ENCODE measurements at places on chromosomes 12 and 14.
A peak's percentile ranks its signal among the peaks of the same experiment; 100 is the strongest.

DNA sequence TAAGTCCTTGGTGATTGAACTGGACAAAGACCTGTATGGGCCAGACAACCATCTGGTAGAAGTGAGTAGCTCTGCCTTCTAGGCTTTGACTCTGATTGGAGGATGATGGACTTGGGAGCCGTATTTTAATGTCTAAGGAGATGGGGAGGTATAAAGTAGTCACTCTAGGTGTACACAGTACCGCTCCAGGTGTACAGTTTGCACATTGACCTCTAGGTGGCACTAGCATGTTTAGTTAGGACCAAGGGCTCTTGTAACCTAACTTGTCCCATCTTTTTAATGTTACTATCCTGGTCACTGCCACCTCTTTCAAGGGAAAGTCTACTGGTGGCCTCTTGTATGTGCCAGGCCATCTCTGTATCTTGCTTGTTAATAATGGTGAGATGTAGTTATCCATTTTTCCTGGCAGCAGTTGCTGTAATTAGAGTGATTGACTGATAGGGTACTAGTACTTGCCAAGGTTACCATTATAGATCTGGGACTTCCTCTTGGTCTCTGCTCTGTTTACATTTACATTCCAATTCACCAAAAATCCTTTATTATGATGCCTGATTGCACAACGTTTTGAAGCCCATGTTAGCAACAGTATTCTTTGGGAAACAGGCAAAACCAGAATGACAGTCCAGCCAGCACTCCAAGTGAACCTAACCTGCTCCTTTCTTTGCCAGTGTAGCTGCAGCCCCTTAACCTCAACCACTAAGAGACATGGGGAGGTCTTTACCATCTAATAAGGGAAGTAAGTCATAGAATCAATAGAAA is 3.6 kb downstream of the SMARCD1 start:
- no peak for DNase-seq

- DNase-seq: no peak
Measured at GRCh38 chr12:58881816-58882215, 38.5 kb downstream of the LRIG3 start.

DNA sequence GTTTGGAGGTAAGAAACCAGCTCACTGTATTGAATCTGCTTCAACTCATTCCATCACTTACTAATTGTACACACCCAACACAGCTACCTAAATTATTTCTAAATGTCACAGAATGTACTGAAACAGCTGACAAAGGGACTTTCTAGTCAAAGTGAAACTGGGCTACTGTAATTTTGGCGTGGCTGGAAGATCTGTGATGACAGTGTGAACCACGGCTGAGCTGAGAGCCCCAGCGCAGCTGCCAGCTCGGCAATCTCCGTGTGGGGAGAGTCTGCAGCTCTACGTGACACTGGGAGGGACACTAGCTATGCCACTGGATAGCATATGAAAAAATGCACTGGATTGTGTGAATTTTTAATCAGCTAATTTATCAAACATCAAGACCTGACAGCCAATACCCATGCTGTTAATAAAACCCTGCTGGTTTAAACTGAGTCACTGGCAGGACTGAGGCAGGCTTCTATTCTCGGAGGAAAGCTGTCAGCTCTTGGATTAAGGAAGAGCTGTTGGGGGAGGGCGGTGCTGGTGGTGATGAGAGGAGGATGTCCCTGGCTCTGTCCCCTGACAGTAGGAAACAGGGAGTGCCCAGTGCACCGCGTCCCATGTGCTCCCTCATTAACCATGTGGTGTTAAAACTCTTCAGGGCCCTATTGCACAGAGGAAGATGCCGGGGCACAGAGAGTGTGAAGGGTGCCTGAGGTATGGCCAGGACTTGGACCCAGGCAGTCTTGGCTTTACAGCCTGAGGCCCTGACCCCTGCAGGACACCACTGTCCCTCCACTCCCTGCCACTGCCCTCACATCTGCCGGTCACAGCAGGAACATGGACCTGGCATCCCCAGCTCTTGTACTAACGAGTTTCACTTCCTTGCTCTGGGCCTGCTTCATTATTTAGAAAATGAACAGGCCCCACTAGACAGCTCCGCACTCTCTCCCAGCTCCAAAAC is 13.3 kb downstream of the SLC15A4 start:
- DNase-seq: no peak

GRCh38 chr12:27869567-27869966 is 89.5 kb upstream of the MANSC4 start:
- no peak for DNase-seq

GRCh38 chr14:30445011-30445793 is 113.8 kb upstream of the G2E3 start:
- DNase-seq: no peak

DNA sequence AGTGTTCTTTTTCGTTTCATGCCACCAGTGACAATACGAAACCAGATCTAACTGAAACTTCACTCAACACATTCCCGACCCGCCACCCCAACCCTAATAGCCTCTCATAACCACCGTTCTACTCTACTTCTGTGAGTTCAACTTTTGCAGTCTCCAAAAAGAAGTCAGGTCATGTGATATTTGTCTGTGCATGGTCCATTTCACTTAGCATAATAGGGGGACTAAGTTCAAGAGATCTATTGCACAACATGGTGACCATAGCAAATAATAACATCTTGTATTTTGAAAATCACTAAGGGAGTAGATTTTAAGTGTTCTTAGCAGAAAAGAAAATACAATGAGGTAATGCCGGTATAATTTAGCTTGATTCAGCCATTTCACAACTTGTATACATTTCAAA is 376.4 kb downstream of the DIO2 start:
- DNase-seq: no peak

- DNase-seq: no peak
Measured at GRCh38 chr12:44077294-44077693, 241.4 kb downstream of the TMEM117 start.

- no peak for DNase-seq
Measured at GRCh38 chr12:94157981-94158411, 9.6 kb downstream of the PLXNC1 start.

- DNase-seq: peak; percentile 3
Measured at GRCh38 chr12:117485984-117486839, 124.8 kb upstream of the NOS1 start.

GRCh38 chr12:66944365-66944764 is 265.5 kb upstream of the GRIP1 start:
- DNase-seq: no peak

GRCh38 chr12:51430196-51430895 is 5.7 kb downstream of the SLC4A8 start:
- no peak for DNase-seq

DNA sequence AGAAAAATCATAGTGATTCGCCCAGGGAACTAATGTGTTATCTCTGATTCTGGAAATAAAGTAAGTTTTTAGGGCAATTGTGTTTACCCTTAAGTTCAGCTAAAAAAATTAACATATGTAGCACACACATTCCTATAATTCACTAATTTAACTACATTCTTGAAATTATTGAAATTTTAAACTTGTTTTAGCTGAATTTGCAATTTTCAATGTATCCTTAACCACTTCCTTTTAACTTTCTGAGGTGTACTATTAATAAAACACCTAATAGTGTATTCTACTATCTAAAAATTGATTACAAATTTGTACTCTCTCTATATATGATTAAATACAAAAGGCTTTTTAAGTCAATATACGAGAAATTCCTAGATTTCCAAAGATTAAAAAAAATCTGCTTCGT is 2.2 kb downstream of the KLHL28 start:
- no peak for DNase-seq

- no peak for DNase-seq
Measured at GRCh38 chr14:91406982-91407381, 10.6 kb downstream of the CCDC88C start.

- DNase-seq: no peak
Measured at GRCh38 chr12:12294215-12295005, 27.6 kb upstream of the LRP6 start.

- no peak for DNase-seq
Measured at GRCh38 chr12:13404631-13405473, 208.3 kb downstream of the EMP1 start.

- DNase-seq: peak; percentile 96
Measured at GRCh38 chr14:21087294-21088091, 11.0 kb downstream of the ZNF219 start.

DNA sequence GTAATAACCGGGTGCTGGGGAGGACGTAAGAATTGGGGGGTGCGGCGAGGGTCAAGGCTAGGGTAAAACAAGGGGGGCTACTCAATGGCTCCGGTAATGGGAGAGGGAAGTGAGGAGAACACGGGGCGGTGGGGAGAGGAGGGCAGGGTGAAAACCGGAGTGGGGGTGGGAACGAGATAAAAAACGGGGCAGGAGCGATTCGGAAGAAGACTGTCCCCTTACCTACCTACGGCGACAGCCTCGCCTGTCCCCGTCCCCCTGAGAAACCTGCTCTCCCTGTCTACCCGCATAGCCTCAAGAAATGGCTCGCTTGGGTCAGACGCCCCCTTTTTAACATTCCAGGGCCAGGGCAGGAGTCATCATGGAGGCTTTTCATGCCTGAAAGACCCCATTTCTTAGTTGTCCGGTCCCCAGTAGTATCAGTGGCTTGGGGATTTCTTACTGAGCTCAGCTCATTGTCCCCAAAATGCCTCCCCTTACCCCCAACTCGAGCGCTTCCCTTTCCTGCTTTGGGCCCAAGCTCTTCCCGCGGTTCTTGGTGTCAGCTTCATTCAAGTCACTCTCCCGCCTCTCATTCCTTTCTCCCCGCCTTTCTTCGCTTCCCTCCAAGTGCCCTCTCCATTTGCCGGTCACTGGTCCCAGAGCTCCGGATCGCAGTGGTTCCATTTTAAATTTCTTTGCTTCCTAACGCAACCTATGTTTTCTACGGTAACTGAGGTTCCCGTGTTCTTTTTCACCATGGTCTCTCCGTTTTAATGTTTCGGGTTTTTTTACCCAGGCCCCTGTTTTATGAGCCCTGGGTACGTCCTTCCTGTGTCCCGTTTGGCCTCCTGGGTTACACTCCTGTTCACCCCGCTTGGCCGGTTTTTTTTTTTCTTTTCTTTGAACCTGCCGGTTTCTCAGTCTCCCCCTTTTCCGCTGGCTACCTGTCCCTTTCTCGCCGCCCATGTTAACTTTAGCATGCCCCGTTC is 1.2 kb upstream of the WSB2 start:
- peak; percentile 40 for DNase-seq
